ENCODE measurements at places on chromosomes 7 and 10.
A peak's percentile ranks its signal among the peaks of the same experiment; 100 is the strongest.

DNA sequence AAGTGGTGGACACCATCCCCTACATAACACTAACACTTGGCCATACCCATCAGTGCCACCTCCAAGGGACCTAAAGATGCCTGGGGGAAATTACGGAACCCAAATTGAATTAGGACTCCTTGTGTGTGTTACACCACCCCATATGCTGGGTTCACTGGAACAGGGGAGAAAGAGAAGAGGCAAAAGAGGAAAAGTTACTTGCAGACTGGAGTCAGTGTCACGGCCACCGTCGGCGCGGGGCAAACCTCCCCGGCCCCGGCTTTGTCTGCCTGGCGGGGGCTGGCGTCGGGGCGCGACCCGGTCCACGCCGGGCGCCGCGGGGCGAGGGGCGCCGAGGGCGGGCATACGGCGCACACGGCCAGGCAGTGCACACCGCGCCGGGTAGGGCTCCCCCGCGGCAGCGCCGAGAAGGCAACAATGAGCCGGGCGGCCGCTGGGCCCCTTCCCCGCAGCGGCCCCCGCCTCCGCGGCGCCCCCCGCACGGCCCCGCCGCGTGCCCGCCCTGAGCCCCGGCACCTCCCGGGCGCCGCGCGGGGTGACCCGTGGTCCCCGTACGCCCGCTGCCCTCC is 171.1 kb downstream of the FAM107B start:
- DNase-seq = no peak

DNA sequence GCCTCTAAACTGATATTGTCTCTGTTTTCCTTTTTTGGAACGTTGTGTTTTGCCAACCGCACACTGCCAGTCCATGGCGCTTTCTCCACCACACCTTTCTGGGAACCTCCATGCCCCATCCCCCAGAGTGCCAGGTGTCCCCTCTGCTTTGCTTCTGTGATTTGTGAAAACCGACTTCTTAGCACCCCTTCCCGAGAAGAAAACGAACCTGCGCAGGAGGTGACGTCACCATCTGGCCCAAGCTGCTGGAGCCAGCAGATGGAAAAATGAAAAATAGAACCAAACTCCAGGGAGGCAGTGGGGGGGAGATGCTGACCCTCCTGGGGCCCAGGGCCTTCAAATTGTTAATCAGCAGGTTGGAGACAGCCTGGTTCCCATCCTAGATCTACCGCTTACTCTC is 103.8 kb downstream of the HTR5A start:
- no peak for DNase-seq

- DNase-seq = peak; percentile 63
Measured at GRCh38 chr10:102642736-102643335, 1.4 kb upstream of the TRIM8 start.

GRCh38 chr7:42025635-42026375 is 211.2 kb downstream of the GLI3 start:
- DNase-seq = no peak

DNA sequence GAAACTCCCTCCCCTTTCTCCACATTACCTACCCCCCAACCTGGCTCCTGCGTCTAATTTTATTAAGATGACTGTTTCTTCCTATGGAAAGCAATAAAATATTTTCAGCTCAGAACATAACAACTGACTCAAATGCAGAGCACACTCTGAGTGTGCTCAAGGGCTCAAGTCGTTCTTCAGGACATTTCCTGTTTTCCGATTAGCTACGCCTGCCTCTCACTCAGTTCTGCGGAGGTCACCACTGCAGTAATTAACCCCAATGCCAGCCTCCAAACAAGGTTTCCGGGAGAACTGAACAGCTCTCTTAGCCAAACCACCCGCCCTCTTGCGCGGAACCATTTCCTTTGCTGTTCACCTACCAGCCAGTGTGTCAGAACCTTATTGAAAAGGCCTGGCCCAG is 19.3 kb downstream of the MYOF start:
- DNase-seq = peak; percentile 64

DNA sequence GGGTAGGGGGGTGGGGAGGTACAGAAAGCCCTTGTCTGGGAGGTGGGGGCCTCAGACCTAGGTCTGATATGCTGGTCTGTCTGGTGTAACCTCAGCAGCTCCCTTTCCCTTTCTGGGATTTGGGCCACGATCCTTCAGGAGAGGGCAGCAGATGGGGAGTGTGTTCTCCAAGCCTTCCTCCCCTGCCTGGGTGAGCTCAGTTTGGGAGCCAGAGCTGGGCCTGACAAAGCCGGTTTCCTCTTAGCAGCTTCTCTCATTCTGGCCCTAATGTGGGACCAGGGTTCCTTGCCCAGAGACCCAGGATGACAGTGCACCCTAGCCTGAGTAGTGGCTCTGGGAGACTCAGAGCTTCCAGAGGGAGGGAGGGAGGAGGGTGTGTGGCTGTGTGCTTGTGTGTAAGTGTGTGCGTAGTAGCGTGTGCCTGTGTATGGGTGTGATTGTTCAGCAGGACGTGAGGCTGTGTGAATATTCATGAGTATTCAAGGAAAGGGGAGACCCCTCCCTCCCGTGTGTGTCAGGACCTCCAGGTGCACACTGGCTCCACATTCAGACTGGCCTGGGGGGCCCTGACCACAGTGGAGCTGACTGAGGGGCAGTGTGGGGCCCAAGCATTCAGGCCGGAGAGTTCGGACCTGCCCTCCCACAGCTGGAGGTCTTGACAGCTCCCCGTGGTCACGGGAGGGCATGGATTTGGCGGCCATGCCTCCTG is 96.5 kb downstream of the ZMIZ1 start:
- DNase-seq = no peak

DNA sequence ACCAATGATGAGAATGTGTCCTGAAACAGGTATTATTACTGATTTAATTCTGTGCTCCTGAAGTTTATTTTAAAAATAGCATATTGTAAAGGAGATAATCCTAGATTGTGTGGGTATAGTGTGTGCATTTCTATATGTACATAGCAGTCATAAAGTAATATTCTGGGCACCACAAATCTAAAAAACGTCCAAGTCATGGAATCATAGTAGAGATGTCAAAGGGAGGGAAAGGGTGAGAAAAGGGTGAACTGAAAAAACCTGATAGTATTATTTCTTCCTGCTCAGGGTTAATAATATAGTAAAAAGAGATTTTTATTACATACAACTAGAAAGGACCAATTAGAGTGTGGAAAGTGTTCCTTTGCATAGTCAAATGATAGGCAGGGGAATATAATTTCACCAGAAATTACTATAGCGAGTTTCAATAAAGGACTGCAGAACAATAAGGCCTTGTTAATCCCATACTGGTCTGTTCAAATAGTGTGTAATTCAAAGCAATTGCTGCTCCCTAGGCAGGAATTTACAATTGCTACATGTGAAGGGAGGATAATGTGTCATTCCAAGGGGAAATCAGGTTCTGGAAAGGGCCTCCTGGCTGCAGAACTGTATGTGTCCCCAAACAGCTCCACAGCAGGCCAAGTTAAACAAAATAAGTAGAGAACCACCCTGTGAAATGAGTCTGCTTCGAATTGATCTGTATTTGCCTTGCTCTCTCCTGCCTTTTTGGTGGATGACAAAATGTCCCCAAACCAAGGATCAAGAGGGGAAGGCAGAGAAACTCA is 42.5 kb upstream of the KMT2E start:
- no peak for DNase-seq

DNA sequence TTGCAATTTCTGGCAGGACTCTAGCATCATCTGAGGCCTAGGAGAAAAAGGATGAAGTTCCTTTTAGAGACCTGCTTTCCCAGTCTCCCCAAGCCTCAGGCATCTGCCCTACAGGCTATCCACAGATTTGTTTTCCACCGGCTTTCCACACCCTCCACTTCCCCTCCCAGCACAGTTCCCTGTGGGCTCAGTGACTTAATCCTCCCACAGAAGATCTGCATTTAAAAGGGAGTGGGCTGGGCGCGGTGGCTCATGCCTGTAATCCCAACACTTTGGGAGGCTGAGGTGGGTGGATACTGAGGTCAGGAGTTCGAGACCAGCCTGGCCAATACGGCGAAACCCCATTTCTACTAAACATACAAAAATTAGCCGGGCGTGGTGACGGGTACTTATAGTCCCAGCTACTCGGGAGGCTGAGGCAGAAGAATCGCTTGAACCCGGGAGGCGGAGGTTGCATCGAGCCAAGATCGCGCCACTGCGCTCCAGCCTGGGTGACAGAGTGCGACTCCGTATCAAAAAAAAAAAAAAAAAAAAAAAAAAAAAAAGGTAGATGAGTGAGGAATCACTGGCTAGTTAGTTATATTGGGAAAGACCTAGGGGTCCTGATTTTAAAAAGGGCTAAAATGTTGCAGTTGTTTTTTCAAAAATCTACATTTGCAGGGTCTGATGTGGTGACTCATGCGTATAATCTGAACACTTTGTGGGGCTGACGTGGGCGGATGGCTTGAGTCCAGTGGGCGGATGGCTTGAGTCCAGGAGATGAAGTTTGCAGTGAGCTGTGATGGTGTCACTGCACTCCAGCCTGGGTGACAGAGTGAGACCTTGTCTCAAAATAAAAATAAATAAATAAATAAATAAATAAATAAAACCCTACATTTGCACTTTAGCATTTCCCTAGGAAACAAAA is 119.5 kb downstream of the BAMBI start:
- peak; percentile 45 for DNase-seq

- no peak for DNase-seq
Measured at GRCh38 chr10:15280462-15280861, 90.6 kb downstream of the FAM171A1 start.

GRCh38 chr7:123460616-123461015 is 73.8 kb downstream of the IQUB start:
- no peak for DNase-seq
